Pulmonary artery endothelial cell (primary cell): ENCODE measurements at places on chromosomes 1 and 21.

- DNase-seq = no peak
These were observed at the start of gene F13B for GRCh38 chr1:197066719-197067456. TSS of gene F13B (minus strand) at chr1:197067260. CDS start at chr1:197067223, 37 bp downstream.

DNA sequence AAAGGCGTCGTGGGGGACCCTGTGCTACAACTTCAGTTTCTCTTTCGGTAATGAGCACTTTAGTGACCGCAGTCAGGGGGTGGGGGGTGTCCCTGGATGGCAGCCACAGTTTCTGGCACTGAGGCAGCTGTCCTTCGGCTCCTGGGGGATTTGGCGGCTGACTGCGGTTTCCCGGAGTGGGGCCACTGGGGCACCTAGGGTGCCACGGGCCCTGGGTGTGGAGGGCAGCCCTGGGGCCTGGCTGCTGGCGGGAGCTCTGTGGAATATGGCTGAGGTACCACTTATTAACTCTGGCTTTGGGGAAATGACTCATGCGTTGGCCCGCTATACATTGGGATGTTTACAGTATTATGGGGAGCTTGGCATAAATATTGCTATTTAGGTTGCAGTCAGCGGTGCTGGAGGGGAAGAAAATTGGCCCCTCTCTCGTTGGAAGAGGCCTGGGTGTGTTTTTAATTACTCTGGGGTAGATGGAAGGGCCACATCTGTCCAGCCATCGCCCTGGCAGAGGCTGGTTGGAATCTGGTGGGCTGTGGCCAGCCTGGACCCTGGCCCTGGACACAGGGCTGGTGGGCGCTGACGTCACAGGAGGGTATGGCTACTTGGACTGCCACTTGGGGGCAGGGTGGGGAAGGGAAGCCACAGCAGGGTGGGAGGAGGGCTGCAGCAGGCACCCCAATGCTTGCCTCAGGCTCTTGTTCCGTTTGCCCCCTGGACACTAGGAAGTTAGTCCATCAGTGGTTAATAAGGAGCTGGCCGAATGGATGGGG is 2.0 kb downstream of the EPHB2 start:
- DNase-seq = no peak

DNA sequence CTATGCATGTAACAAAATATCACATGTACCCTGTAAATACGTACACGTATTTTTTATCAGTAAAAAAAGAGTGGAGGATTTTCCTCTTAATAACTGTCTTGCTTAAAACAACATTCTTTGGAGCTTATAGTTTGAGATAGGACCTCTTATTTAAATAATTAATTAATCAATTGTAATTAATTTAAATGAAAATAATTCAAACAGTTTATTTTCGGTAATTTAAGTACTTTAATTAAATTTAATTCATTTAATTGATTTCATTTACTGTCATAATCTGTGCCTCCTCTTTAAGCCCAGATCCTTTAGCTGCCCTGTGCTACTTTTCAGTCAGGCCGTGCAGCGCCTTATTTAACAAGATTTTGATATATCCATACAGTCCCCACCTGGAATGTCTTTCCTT is 427.0 kb downstream of the HLX start:
- DNase-seq = no peak

DNA sequence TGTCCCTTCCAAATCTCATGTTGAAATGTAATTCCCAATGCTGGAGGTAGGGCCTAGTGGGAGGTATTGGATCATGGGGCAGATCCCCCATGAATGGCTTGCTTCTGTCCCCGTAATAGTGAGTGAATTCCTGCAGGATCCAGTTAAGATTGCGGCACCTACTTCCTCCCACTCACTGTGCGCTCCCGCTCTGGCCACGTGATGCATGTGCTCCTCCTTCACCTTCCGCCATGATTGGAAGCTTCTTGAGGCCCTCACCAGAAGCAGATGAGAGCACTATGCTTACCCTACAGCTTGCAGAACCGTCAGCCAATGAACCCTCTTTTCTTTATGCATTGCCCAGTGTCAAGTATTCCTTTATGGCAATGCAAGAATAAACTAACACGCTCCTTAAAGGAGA is 14.9 kb upstream of the RAB3GAP2 start:
- no peak for DNase-seq

DNA sequence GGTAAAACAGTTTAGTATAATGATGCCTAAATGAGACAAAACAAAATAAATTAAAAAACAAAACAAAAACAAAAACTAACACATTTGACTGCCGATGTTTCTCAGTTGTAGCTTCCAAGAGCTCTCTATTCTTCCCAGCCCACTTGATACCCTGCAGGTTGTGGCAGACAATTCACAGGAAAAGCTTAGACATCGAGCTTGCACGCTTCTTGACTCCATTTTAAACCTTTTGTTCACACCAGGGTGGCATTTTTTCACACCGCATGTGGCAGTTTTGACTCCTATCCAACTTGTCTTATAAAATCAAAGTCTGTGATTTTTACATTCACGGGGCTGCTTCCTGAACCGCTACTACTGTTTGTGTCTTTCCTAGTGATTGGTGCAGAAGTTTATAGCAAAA is 575.9 kb downstream of the USP25 start:
- DNase-seq = peak; percentile 10

DNA sequence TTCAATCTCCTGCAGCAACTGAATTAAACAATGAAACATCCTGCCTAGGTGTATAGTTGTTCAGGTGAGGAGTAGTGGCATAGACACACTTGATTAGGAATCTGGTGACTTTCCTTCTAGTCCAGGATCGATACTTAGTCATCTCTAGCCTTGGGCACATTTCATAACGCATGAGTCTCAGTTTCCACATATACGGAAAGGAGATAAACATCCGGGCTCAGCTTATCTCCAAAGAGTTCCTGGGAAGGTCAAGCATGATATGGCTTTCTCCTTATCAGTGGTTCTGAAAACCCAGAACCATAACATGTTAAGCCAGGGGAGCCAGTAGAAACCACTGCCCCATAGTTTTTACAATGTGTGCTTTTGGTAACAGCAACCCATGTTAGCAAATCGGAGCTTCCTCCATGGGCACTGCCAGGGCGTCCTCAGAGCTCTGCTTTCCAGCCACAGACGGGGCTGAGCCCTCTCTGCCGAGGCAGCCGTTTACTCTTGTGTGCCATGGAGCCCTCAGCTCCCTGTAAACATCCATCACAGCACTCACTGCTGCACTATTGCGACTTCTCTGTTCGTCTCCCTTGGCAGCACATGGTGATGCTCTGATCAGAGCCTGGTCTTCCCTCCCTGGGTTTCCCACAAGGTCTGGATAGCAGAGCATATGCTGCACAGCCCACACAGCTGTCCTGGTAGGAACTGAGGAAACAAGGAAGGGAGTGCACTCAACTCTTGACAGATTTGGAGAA is 34.6 kb downstream of the RUNX1 start:
- no peak for DNase-seq

DNA sequence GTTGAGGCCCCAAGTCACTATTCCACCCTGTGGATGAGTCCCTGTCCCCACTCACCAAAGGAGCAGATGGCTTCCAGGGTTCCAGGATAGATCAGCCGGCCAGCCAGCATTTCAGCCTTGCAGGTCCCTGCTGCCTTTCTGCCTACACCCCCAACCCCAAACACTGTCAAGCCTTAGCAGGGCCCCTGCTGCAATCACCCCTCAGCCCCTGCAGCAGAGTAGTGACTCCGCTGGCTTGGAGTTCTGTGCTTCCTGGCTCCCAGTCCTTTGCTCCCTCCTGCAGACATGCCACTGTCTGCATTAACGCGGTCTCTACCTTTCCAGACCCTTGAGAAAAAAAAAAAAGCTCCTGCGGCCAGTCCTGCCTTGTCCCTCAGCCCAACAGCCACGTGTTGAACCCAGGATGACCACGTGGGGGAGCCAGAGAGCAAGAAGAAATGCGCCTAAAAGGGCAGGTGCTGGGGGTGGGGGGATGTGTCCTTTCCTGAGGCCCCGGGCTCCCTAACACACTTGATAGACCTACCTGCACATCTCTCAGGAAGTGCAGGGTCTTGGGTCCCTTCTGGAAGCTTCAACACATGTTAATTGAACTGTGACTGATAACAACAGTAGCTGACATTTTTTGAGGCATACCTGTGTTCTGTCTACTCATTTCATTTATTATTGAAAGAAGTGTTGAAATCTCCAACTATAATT is 37.4 kb downstream of the RASSF5 start:
- DNase-seq = no peak

GRCh38 chr1:101964708-101965107 is 32.0 kb downstream of the OLFM3 start:
- DNase-seq = no peak

DNA sequence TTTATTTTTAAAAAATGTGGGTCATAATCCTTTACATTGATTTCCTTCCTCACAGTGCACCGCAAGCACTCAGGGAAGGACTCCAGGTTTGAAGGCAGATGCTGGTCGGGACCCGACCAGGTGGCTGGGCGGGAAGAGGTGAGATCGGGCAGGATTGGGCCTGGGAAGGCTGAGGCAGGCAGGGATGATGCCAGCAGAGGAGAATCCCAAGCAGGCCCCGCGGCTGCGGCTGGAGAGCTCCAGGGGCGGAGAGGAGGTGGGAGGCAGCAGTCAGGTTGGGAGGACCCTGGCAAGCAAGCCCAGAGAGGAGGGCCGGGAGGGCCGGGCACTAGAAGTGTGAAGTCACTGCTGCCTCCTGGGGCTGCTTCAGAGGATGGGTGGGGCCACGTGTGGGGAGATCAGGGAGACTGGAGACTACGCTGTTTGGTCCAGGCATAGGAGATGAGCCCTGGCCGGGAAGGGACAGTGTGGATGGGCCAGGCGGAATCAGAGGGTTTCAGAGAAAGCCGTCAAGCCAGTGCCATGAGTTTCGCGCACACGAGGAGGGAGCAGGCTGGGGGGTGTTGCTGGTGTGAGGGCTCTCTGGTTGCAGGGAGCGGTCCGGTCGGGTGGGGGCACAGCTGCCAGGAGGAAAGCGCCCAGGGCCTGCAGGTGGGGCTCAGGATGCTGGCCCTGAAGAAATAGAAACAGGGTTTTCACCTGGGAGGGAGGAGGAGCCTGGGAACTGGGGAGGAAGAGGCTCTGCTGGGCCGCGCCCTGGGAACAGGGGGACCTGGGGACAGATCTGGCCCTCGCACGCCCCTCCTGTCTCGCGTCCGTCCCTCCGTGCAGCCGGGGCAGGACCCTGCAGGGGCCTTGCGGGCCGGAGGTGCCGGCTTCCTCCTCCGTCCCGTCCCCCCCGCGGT is 888 bp upstream of the COL18A1 start:
- no peak for DNase-seq
